ENCODE measurements at places on chromosomes 2 and 18. TPM values are rescaled to one million over a fixed set of nuclear protein-coding genes. Genes with fewer than 3 reads are reported as not detected.
A peak's percentile ranks its signal among the peaks of the same experiment; 100 is the strongest.

DNA sequence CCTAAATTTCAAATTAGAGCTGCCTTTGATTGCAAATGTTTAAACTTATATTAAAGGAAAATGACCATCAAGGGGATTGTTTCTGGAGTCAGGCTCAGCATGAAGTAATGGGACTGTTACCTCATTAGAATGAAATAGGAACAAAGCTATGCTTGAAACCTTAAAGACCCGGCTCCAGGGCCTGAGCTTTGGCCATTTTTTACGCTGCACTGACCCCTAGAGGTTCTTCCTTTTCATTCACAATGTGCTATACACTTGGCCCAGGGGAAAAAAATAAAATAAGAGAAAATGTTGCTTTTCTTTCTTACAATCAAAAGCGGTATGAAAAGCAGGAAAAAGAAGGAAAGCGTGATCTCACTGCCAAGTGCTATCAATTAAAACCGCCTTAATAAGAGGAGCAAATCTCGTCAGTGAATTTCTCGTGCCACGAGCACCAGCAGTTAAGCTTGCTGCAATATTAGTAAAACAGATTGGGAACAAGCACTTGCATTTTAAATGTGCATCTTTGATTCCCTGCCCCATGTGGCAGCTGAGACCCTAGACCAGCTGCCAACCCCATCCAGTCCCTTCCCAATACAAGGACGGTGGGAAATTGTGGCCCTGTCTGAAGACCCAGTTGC lies 96.6 kb downstream of the MBD2 start:
- no peaks in the 10 kb centered on the region for H3K27me3 ChIP-seq
- no peak for DNase-seq
- no peak overlapping the region for H3K4me3 ChIP-seq
- no peaks in the 10 kb centered on the region for H3K36me3 ChIP-seq

- no peaks in the 10 kb centered on the region for H3K27me3 ChIP-seq
- H3K36me3 ChIP-seq = no peaks in the 10 kb centered on the region
- H3K4me3 ChIP-seq = no peak overlapping the region
- no peak for DNase-seq
These were observed 11.7 kb downstream of the ARHGAP28 start for GRCh38 chr18:6741232-6741663.

CAPN14 gene
- total RNA-seq = 0.27 TPM

- no peak overlapping the region for H3K27ac ChIP-seq
- DNase-seq = no peak
- peaks cover 11% of the 10 kb centered on the region for H3K4me1 ChIP-seq
- H3K4me3 ChIP-seq = no peak overlapping the region
These were observed 338.0 kb downstream of the TNS1 start for GRCh38 chr2:217664761-217665160.

TUBA4B gene
- total RNA-seq = not detected

DNA sequence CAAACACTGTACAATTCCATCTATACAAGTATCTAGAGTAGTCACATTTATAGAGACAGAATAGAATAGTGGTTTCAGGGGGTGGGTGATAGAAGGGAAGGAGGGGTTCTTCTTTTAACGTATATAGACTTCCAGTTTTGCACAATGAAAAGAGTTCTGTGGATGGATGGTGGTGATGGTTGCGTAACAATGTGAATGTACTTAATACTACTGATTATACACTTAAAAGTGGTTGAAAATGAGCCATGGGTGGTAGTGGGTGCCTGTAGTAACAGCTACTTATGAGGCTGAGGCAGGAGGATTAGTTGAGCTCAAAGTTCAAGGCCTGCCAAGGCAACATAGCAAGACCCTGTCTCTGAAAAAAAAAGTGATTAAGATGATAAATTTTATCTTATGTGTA lies 85.8 kb downstream of the SETBP1 start:
- H3K27ac ChIP-seq = no peak overlapping the region
- no peaks in the 10 kb centered on the region for H3K36me3 ChIP-seq
- H3K4me1 ChIP-seq = peaks cover 55% of the 10 kb centered on the region
- H3K27me3 ChIP-seq = no peaks in the 10 kb centered on the region

MC2R gene
- total RNA-seq = not detected

DNA sequence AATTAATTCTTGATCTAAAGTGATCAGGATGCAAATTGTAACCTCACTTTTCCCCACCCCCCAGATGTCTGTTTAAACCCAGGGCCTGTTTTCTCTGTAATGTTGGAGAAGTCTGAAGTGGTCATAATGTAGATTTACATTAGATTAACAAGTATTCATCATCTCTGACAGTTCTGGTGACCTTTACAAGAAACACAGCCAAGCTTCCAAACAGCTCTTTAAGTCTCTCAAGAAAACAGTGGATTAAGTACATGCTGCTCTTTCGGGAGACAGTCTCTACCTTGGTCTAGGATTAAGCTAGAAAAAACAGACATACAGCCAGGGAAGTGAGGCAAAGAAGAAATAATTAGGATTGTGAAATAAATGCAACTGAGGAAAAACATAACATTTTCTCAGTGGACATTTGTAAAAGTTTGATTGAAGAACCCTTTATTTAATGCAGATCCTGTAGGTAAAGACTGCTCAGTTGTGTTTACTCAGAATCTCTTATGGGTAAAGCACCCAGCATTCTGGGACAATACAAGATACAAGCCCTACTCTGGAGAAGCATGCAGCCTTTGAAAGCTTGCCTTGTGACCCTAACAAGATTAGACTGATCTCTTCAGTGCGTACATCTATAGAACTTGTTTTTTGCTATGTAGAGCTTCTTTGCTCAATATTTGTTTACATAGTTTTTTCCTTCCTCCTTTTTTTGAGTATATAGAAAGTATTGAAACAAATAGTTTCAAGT lies 203.9 kb downstream of the PHLPP1 start:
- no peak overlapping the region for H3K27ac ChIP-seq
- no peak overlapping the region for H3K4me3 ChIP-seq
- no peaks in the 10 kb centered on the region for H3K27me3 ChIP-seq

- no peak overlapping the region for H3K27ac ChIP-seq
- no peak for DNase-seq
- H3K27me3 ChIP-seq = peaks cover 4% of the 10 kb centered on the region
- no peaks in the 10 kb centered on the region for H3K36me3 ChIP-seq
- H3K4me3 ChIP-seq = no peak overlapping the region
These were observed 256.2 kb downstream of the SATB2 start for GRCh38 chr2:199201539-199201938.

DNA sequence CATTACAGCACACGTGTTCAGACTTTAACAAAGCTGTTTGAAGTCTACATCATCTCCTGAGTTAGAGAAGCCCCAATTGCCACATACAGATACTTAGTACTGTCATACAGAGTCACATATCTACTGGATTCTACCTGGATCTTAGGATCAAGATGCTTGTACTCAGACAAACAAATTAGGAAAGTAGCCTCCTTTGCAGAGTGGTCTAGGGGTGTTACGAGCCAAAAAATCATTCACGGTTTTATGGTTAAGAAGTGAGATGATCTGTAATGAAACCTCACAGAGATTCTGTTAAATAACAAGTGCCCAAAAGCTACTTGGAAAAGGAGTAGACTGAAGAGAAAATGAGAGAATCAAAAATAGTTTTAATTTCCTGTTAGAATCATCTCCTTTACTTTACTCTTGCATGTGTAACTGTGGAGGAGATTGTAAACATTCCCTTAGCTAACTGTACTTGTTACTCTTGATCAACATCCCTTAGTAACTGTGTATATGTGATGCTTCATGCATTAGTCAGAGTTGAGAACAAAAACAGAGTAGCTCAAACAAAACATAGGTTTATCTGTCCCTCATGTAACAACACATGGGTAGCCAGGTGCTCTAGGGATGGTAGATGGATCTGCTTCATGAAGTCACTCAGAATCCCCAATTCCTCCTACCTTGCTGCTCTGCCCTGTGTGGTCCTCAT lies 16.4 kb upstream of the IL1RL1 start:
- no peak overlapping the region for H3K27ac ChIP-seq
- H3K4me1 ChIP-seq = no peaks in the 10 kb centered on the region
- H3K36me3 ChIP-seq = no peaks in the 10 kb centered on the region
- DNase-seq = no peak

GRCh38 chr2:173555833-173556232 lies 201.2 kb downstream of the CDCA7 start:
- H3K4me1 ChIP-seq = peaks cover 5% of the 10 kb centered on the region
- no peak overlapping the region for H3K4me3 ChIP-seq
- no peaks in the 10 kb centered on the region for H3K36me3 ChIP-seq

- H3K4me1 ChIP-seq = no peaks in the 10 kb centered on the region
- no peaks in the 10 kb centered on the region for H3K27me3 ChIP-seq
- peaks cover 31% of the 10 kb centered on the region for H3K36me3 ChIP-seq
- no peak for DNase-seq
- no peak overlapping the region for H3K4me3 ChIP-seq
These were observed 35.1 kb downstream of the CYBRD1 start for GRCh38 chr2:171557363-171557762.

- H3K27ac ChIP-seq = peak overlapping the region; percentile 47
- no peak overlapping the region for H3K4me3 ChIP-seq
- DNase-seq = peak; percentile 68
- no peaks in the 10 kb centered on the region for H3K27me3 ChIP-seq
- peaks cover 41% of the 10 kb centered on the region for H3K4me1 ChIP-seq
These were observed 40.0 kb downstream of the BIN1 start for GRCh38 chr2:127066942-127067341.

PROKR1 gene
- not detected for total RNA-seq

ZSWIM2 gene
- not detected for total RNA-seq

DNA sequence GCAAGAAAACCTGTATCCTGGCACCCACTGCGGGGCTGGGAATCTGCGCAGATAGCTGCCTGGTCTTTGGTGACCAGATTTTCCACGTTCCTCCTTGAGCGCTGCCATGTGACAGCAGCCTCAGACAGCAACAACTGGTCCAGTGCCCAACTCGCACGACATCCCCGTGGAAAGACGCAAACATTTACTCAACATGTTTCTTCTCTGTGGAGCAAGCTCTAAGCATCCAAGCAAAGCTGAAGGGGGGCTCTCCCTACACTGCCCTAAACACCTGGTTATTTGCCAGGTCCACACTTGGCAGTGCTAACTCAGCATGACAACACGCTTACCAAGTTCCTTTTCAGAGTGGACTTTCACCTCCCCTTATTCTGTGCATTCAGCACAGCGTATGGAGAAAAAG lies 11.3 kb downstream of the ZNF516 start:
- H3K27me3 ChIP-seq = no peaks in the 10 kb centered on the region
- no peak overlapping the region for H3K27ac ChIP-seq
- no peak overlapping the region for H3K4me3 ChIP-seq
- no peaks in the 10 kb centered on the region for H3K36me3 ChIP-seq
- no peak for DNase-seq

GRCh38 chr2:163548970-163549369 lies 186.8 kb downstream of the FIGN start:
- no peaks in the 10 kb centered on the region for H3K27me3 ChIP-seq
- no peaks in the 10 kb centered on the region for H3K36me3 ChIP-seq
- H3K27ac ChIP-seq = no peak overlapping the region
- DNase-seq = no peak
- H3K4me1 ChIP-seq = peaks cover 10% of the 10 kb centered on the region
- no peak overlapping the region for H3K4me3 ChIP-seq

TCF7L1 gene
- total RNA-seq = 7.0 TPM

- H3K36me3 ChIP-seq = peaks cover 80% of the 10 kb centered on the region
- H3K27ac ChIP-seq = no peak overlapping the region
- no peak overlapping the region for H3K4me3 ChIP-seq
- DNase-seq = no peak
- no peaks in the 10 kb centered on the region for H3K27me3 ChIP-seq
These were observed 13.3 kb downstream of the RIF1 start for GRCh38 chr2:151422917-151423439.

- no peak for DNase-seq
- H3K4me1 ChIP-seq = peaks cover 3% of the 10 kb centered on the region
- H3K36me3 ChIP-seq = no peaks in the 10 kb centered on the region
- H3K27ac ChIP-seq = no peak overlapping the region
- H3K4me3 ChIP-seq = no peak overlapping the region
These were observed 273.6 kb downstream of the PAX3 start for GRCh38 chr2:222024932-222025880.

ASAP2 gene
- 10.0 TPM for total RNA-seq
